ENCODE measurements at places on chromosomes 6 and 20.

DNA sequence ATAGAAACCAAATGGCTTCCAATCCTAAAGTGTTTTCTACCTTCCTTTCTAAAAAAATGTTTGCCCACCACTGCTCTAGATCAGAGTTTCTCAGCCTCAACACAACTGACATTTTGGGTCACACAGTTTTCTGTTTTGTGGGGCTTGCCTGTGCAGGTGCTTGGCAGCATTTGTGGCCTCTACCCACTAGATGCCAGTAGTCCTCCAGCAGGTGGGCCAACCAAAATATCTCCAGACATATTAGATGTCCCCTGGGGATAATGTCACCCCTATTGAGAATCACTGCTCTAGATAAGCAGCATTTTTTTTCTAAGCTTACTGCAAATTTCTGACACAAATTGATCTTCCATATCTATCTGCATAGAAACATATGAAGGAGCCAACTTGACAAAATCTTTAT is 26.3 kb upstream of the EPM2A start:
- no peak for DNase-seq

- no peak for DNase-seq
These were observed 214.3 kb upstream of the LAMP5 start for GRCh38 chr20:9300080-9300479.

DNA sequence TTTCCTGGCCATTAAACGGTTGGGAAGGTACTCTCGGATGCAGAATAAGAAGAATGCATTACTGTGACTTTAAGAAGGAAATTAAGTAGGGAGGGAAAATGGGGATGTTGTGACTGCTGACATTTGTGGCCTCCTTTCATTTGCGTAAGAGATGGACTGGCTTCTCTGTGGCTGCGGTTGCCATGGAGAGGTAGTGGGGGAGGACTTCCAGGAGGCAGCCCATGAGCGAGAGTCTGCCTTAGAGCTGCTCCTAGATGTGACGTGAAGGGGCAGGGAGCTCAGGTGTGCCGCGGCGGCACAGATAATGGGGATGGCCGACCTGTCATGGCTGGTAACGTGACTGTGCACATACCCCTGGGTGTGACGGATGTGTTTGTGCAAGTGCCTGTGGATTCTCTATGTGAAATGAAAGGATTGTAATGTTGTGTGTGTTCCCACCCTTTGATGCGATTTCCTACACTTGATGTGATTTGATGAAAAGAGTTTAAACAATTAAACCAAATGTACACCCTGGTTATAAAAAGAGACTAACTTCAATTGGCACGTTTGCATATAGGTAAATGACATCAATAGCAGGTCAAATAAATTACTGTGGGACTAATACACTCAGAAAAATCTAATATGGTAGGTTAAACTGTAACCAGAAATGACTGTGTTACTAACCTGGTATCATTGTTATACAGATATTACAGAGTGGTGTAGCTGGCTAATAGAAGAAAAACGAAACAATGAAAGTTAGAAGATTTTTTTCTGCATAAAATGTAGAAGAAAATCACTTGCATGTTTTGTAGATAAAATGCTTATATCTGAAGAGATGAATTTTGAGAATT is 48.9 kb downstream of the HIVEP1 start:
- no peak for DNase-seq

GRCh38 chr6:143332153-143332845 is 118.2 kb downstream of the ADAT2 start:
- DNase-seq: no peak

DNA sequence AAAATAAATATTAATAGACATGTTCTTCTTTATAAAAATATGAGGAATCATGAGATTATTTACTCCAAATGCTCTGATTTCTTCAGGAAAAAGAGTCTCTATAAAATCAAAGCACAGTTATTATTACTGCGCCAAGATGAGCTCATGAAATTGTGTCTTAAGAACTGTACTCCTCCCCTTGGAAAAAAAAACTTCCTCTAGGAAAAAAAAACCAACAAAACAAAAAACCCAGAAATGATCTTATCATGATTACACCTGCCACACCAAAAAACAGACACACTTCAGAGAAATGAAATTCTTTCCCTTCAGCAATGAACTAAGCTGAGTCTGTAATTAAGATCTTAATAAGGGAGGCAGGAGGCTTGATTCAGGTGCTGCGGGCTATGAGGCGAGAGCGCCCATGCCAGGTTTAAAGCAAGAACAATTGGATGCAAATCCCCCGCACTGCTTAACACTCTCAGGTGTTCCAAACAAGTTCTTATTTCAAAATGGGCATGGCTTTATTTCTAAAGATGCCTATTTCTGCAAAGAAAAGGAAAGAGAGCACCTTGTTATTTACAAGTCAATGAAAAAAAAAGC is 9.1 kb downstream of the NEDD9 start:
- DNase-seq: no peak

DNA sequence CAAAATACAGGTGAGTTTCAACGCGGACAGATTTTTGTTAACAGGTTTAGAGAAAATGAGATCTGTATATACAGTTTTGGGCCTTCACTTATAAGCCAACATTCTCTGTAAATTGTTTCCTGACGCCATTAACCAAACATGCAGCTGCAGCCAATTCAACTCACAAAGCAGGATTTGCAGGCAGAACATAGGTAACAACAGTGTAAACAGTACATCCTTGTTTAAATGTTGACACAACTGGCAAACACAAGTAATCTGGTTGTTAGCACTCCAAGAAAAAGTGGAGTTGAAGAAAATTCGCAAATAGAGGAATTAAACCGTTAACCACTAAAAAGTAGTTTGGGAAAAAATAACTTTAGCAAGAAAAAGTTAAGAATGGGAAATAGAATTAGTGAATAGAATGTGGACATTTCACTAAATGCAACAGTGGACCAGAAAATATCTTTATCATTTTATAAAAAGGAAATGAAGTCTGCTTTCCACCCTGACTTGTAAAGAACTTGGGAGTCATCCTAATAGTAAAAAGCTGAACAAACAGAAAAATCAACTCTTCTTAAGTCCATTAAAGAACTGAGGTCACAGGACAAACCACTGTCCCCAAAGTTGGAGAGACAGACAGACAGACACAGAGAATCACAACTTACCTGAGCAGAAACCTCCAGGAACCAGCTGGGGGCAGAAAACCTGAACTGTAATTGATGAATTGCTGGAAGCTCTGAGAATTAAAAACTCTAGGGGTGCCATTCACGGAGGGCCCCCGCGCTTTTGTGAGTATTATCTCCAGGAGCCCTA is 10.1 kb downstream of the SMIM28 start:
- no peak for DNase-seq

GRCh38 chr20:8867038-8867740 is 201.7 kb upstream of the PLCB4 start:
- DNase-seq: no peak

DNA sequence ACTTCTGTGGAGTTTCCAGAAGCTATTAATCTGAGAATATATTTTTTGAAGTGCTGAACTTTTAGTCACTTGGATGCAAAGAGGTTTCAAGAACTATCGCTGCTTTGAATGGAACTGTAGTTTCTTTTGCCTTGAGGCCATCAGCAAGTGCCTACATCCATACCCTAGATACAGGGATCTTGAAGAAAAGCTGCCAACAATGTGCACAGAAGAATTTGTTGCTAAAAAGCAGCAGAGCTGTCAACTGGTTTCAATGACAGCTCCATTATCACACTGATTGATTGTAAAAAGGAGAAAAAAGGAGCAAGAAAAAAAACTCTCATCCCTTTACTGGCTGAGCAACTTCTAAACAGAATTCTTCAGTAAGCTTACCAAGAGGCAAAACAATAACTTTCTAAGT is 251.0 kb upstream of the NRSN1 start:
- no peak for DNase-seq

DNA sequence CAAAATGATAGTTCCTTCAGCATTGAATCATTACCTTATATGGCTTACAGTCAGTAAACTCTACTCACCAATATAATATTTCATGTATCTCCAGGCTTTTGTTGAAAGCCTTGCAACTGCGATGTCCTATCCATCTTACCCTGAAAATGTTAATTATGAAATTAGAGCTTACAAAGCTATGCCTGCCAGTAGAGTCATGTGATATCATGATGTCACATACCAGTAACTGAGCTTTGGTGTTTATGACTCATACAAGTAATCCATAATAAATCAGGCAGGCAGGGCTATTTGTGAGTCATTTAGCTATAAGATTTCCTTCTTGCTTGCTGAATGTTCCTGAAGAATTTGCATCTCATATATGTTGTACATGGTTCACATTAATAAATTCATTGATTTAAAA is 44.9 kb upstream of the FAM83B start:
- no peak for DNase-seq

DNA sequence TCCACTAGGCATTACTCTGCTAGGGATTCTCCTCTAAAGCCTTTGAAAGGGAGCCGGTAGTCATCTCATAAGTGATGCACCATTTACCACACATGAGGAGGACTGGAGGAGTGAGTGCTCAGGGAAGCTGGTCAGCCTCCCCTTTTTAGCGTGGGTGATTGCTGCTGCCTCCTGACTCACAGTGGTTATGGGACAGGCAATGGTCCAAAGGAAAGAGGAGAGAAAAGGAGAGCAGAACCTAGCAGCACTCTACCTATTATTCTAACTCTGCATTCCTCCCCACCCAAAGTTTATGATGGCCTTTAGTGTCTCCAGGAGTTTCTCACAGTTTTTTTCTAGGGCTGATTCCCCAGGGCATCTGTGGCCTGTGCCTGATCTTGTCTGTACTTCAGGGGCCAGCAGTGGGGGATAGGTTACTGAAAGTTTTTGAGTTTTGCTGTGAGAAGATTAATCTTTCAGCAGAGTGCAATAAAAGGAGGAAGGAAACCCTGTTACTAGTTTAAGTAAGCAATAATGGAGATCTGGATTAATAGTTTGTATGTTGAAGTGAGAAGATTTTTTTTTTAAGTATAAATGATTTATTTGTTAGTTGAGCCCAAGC is 36.4 kb upstream of the GCLC start:
- DNase-seq: no peak

- DNase-seq: peak; percentile 58
These were observed at the start of gene CCDC170 for GRCh38 chr6:151493804-151494234. Gene CCDC170, plus strand, starts transcription at chr6:151494017. Its CDS starts 112 bp downstream, at chr6:151494129.

GRCh38 chr20:35788796-35789195 is 17.0 kb downstream of the PHF20 start:
- no peak for DNase-seq

- DNase-seq: no peak
These were observed 143.9 kb upstream of the INSM1 start for GRCh38 chr20:20223981-20224380.

DNA sequence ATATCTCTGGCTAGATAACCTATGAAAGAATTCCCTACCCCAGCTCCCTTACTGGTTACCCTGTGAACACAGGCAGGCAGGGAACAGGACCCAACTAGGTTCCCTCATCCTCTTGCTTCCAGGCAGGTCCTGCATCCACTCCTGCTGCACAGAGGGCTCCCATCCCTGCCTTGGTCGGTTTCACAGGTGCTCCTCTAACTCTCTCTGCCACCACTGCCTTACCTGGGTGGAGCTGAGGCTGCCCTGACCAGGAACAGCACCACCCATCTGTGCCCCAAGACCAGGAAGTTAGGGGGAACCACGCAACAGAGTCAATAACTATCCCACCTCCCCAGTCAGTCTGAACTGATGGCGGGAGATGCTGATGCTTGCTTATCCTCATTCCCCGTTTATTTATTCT is 37.0 kb upstream of the HLA-A start:
- DNase-seq: no peak

- no peak for DNase-seq
These were observed 223.6 kb upstream of the CITED2 start for GRCh38 chr6:139597771-139598755.

- DNase-seq: no peak
These were observed 41.6 kb downstream of the PLAGL2 start for GRCh38 chr20:32165836-32166545.

- DNase-seq: no peak
These were observed 90.9 kb downstream of the CRYBG1 start for GRCh38 chr6:106451439-106451838.

- no peak for DNase-seq
These were observed 391.5 kb downstream of the KHDRBS2 start for GRCh38 chr6:61894536-61894935.

DNA sequence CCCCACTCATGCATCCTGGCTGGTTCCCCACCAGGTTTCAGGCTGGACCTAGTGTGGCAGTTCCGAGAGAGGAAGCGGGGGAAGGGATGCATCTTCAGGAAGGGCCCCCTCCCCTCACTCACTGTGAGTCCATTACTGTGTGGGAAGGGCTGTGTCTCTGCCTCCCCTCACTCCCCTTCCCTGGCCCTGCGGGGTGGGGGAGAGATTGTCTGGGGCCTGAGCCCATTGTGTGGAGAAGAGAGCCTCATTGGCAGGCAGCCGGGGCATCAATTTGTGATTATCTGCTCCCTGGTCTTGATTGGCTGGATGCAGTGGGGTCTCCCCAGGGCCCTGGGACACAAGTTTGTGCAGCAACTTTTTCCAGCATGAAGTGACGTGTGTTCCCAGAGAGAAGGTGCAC is 4.1 kb upstream of the MYT1 start:
- DNase-seq: no peak

GRCh38 chr6:107185391-107185970 is 70.2 kb upstream of the BEND3 start:
- DNase-seq: peak; percentile 10

DNA sequence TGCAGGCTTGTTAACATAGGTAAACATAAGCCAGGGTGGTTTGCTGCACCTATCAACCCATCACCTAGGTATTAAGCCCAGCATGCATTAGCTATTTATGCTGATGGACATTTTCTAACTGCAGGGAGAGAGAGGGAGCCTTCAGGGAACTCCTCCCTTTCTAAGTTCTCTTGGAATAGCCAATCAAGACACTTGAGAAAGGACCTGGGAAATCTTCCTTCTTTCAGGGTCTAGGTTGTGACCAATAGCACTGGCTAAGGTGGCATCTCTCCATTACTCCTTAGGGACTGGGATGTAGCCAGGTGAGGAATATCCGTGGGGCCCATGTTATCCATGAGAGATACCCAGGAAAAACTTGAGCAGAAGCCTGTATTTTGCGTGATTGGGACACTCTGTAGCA is 849.6 kb upstream of the MAP3K7 start:
- no peak for DNase-seq

DNA sequence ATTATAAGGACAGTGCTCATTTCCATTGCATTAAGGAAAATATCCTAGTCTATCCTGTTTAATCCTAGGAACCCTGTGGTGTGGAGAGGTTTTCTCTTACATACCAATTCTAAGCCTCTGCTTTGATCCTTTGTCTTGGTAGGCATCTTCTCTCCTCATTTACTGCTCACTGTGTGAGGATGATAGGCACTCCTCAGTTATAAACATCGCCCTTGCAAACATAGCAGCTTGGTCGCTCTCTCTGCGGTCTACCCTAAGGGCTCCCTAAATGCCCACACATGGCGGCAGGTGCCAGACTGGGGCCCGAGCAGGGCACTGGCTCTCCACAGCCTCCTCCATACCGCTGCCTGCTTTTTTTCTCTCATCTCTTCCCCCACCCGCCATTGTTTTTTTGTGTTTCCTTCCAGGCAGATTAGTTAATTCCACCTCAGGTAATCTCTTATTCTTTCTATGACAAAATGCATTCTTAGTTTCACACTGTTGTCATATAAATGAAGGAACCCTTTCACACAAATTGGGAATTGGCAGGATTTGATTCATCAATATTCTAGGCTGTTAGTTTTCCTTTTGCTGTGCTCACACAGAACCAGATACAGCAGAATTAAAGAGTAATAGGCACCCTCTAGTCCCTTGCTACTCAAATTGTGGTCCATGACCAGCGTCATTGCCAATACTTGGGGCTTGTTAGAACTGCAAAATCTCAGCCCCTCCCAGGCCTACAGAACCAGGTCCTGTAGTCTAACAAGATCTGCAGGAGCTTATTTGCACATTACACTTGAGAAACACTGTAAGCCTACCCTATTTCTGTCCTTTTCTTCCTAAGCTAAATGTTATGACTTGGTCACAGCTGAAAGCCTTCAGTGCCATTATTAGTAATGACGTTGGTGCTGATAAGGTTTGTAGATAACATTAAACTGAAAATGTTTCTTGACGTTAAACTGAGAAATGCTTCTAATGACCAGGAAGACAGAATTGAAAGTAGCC is 36.3 kb downstream of the CARMIL1 start:
- DNase-seq: no peak

Data from WERI-Rb-1 (cell line).